Heart right ventricle (tissue), 16 donors: ENCODE measurements at places on chromosomes 16 and 17. TPM values are rescaled to one million over a fixed set of nuclear protein-coding genes. Genes with fewer than 3 reads are reported as not detected.
A peak's percentile ranks its signal among the peaks of the same experiment; 100 is the strongest.

- no peaks in the 10 kb centered on the region for H3K36me3 ChIP-seq
- H3K27ac ChIP-seq: no peak overlapping the region
- H3K4me3 ChIP-seq: no peak overlapping the region
- no peak for DNase-seq
- peaks cover 40% of the 10 kb centered on the region for H3K27me3 ChIP-seq
- no peaks in the 10 kb centered on the region for H3K4me1 ChIP-seq
These were observed 5.1 kb downstream of the KRT222 start for GRCh38 chr17:40659911-40660310.

GRCh38 chr17:47720754-47721533 is 12.1 kb upstream of the TBX21 start:
- no peaks in the 10 kb centered on the region for H3K36me3 ChIP-seq
- H3K4me1 ChIP-seq: no peaks in the 10 kb centered on the region
- H3K4me3 ChIP-seq: no peak overlapping the region
- no peak for DNase-seq
- no peak overlapping the region for H3K27ac ChIP-seq

DNA sequence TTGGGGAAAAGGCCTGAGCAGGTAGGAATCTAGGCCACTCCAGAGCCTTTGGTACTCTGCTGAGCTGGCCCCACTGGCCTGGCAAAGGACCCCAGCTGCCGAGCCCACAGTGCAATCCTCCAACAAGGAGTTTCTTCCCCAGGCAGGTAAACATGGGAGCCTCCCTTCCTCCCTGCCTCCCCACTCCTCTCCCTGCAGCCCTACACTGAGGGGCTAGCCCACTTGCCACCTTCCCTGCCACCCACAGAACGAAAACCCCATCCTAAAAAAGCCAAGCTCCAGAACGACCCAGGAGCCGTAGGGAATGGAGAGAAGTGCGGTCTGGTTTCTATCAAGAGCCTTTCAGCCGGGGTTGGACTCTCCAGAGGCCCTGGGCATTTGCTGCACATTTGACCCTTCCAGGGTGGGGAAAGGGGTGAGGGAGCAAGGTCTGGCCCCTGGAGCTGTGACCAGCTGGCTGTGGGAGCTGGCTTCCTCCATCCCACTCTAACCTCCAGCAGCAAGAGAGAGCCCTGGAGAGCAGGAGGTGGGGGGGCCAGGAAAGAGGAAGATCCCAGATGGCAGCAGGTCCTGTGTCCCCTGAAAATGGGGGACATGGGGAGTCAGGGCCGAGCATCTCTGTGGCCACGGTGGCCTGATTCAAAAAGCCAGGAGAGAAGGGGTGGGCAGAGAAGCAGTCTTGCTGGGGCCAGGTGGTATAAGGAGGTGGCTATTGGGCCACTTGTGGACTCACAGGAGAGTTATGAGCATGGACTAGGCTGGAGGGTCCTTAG is 1.3 kb downstream of the HID1 start:
- peaks cover 6% of the 10 kb centered on the region for H3K27me3 ChIP-seq
- no peaks in the 10 kb centered on the region for H3K36me3 ChIP-seq
- peaks cover 23% of the 10 kb centered on the region for H3K4me1 ChIP-seq
- peak overlapping the region; percentile 78 for H3K4me3 ChIP-seq
- peak overlapping the region; percentile 54 for H3K27ac ChIP-seq

DNA sequence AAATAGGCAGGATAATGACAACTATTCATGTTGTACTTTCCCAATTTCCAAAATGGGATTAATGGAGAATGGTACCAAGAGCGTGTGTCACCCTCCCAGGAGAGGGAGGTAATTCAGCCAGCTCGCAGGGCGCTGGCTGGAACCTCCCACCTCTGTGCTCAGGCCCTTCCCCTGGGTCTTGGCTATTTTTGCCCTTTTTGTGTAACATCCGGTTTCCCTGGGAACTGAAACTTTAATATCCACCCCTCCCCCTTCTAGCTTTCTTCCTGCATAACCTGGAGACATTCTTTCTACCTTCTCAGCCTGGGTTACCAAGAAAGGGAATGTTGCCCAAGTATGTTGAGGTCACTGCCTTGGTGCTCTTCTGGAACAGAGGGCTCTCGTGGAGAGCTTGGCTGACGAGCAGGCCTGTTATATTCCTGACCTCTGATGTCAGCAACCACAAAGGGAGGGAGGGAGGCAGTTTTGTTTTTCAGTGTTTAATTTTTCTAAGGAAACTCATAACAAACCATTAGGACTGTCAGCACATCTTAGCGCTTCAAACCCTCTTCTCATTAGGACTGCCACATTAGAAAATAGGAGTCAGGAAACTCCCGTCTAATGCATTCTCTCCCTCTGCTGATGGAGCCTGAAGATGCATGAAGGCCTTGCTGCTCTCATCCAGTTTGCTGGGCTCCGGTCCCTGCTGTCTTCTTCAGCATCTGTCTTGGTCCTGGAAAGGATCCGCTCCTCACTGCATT is 25.6 kb downstream of the ITGB3 start:
- peak overlapping the region; percentile 89 for H3K27ac ChIP-seq
- no peak overlapping the region for H3K4me3 ChIP-seq
- DNase-seq: peak; percentile 82
- H3K27me3 ChIP-seq: no peaks in the 10 kb centered on the region
- peaks cover 40% of the 10 kb centered on the region for H3K4me1 ChIP-seq
- H3K36me3 ChIP-seq: no peaks in the 10 kb centered on the region

DNA sequence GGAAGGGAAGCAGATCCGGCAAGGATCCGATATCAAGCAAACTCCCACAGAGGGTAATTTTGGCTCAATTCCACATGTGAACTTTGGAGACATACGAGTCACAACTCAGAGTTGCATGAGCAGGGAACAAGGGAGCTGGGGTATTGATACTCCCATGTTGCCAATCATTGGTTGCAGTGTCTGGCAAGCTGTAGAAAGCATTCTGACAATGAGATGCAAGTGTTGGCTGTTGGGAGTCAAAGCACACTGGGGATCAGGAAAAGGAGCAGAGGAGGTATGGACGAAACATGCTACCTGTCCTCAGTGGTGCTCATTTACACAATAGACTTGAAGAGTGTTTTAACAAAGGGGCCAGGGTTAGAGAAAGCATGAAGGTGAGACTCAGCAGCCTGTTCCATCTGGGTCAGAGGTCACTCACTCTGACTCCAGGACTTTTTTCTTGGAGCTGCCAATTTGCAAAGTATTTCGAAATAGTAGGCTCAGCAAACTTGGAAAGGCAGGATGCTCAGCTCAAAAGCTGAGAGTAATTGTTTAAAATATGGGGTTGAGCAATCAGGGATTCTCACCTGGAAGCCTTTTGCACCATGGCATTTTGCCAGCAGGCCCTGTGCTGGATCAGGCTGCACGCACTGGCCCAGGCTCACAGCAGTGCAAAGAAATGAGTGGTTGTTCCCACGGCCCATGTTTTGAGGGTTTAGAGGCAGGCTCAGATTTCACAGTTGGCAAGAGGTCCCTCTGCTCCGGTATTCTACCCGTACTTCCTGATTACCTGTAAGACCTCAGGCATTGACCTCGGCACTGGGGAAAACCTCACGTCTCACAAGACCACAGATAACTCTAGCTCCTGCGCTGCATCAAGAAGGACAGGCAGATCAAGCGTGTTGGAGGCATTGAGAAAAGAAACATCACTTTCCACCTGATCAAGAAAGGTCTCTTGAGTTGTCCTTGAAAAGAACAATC is 17.6 kb upstream of the NKD1 start:
- H3K27me3 ChIP-seq: no peaks in the 10 kb centered on the region
- no peak overlapping the region for H3K4me3 ChIP-seq
- no peak for DNase-seq
- H3K4me1 ChIP-seq: no peaks in the 10 kb centered on the region
- H3K27ac ChIP-seq: no peak overlapping the region

Gene NKD1
- 0.72 TPM for total RNA-seq

Gene NPIPA7
- total RNA-seq: 2.3 TPM

Gene GAS7
- total RNA-seq: 72.1 TPM

Gene NGFR
- total RNA-seq: 22.9 TPM
